Progenitor cell of endocrine pancreas (in vitro differentiated cells): ENCODE measurements at places on chromosomes 6 and 20. TPM values are rescaled to one million over a fixed set of nuclear protein-coding genes. Genes with fewer than 3 reads are reported as not detected.

DNA sequence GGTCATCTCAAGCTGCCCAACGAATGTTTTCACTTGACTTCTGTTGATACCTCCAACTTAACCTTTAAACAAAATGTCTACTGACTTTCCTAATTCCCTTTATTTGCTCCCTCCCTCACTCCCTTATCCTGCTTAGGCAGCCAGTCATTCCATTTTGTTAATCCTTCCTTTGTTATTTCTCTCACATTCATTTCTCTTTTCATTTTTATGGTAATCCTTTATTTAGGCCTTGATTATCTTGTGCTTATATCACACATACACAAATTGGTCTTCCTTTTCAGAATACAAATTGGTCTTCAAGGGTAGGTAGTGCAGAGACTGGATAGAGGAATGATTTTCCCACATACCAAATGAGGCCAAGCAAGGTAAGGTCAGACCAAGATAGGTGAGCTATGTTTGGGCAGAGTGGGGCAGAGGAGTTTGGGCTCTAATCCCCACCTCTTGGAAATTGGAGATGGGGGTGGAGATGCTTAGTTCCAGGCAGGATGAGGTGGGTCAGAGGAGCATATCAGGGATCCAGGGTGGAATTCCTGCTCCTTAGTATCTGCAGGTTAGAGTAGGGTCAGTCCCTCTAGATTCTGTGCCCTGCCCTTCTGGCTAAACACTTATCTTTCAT lies 2.0 kb upstream of the SPACA1 start:
- no peak overlapping the region for H3K4me3 ChIP-seq
- H3K4me1 ChIP-seq, result peaks cover 10% of the 10 kb centered on the region
- no peak overlapping the region for H3K27ac ChIP-seq
- H3K27me3 ChIP-seq, result no peaks in the 10 kb centered on the region
- no peak for DNase-seq

GRCh38 chr6:113461153-113461932 lies 395.8 kb upstream of the MARCKS start:
- no peaks in the 10 kb centered on the region for H3K36me3 ChIP-seq
- H3K27me3 ChIP-seq, result peaks cover 5% of the 10 kb centered on the region
- peaks cover 5% of the 10 kb centered on the region for H3K4me1 ChIP-seq
- H3K27ac ChIP-seq, result no peak overlapping the region
- no peak for DNase-seq

DNA sequence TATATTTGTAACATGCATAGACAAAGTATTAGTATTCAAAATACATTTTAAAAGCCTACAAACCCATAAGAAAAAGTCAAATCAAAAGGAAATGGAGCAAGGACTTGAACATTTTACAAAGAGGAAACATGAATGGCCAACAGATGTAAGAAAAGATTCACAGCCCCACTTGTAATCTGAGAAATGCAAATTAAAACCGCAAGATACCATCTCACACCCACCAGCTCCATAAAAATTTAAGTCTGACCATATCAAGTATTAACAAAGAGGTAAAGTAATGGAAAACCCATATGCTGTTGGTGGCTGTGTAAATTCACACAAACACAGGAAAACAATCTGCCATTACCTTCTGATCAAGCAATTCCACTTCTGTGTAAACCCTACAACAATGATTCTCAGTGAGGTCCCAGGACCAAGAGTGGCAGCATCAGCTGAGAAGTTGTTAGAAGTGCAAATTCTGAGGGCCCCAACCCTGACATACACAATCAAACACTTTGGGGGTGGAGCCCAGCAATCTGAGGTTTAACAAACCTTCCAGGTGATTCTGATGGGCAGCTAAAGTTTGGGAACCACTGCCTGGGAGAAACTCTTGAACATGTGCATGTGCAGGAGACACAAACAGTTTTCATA lies 30.9 kb downstream of the BCL2L1 start:
- peak overlapping the region; percentile 89 for H3K27ac ChIP-seq
- peaks cover 30% of the 10 kb centered on the region for H3K36me3 ChIP-seq
- H3K27me3 ChIP-seq, result no peaks in the 10 kb centered on the region
- no peak overlapping the region for H3K4me3 ChIP-seq
- H3K4me1 ChIP-seq, result peaks cover 28% of the 10 kb centered on the region

The RAD21L1 gene
- not detected in 2 replicates for total RNA-seq

The PABPC1L gene
- total RNA-seq, result 211 and 219 TPM in 2 replicates

DNA sequence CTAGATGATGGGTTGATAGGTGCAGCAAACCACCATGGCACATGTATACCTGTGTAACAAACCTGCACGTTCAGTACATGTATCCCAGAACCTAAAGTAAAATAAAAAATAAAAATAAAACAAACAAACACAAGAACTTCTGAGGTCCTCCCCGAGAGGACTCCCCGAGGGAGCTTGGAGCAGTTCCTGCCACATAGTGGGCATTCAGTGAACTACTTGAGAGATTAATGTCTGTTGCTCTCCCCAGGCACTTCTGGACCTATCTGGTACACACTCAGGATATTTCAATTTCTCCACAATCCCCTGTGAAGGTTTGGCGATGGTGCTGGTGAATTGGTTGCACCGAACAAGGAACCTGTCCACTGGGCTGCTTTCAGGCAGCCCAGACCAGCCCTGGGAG lies 311.2 kb downstream of the ESR1 start:
- H3K4me1 ChIP-seq, result no peaks in the 10 kb centered on the region
- no peaks in the 10 kb centered on the region for H3K27me3 ChIP-seq
- H3K4me3 ChIP-seq, result no peak overlapping the region
- peaks cover 6% of the 10 kb centered on the region for H3K36me3 ChIP-seq

DNA sequence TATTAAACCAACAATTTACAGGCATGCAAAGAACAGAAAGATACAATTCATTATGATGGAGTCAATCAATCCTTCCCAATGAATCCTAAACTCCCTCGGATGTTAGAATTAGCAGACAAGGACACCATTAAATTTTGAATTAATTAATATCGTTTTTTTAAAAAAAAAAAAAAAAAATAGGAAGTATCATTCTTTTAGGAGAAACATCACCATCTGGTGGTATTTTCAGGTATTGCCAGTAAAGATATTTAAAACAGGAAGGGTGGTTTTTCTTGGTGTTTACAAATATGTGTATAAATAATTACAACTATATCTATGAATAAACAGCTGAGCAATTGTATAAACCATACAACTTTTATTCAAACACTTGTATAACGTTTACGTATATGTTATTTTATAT lies 564.4 kb downstream of the HAO1 start:
- H3K27ac ChIP-seq, result no peak overlapping the region
- H3K27me3 ChIP-seq, result no peaks in the 10 kb centered on the region
- DNase-seq, result no peak
- no peaks in the 10 kb centered on the region for H3K36me3 ChIP-seq
- H3K4me1 ChIP-seq, result peaks cover 12% of the 10 kb centered on the region

The SMPDL3A gene
- 8.6 and 11.0 TPM in 2 replicates for total RNA-seq

- no peak for DNase-seq
- no peaks in the 10 kb centered on the region for H3K27me3 ChIP-seq
- no peaks in the 10 kb centered on the region for H3K4me1 ChIP-seq
- no peaks in the 10 kb centered on the region for H3K36me3 ChIP-seq
- no peak overlapping the region for H3K27ac ChIP-seq
Measured at GRCh38 chr20:21901470-21902275, 196.2 kb downstream of the PAX1 start.

DNA sequence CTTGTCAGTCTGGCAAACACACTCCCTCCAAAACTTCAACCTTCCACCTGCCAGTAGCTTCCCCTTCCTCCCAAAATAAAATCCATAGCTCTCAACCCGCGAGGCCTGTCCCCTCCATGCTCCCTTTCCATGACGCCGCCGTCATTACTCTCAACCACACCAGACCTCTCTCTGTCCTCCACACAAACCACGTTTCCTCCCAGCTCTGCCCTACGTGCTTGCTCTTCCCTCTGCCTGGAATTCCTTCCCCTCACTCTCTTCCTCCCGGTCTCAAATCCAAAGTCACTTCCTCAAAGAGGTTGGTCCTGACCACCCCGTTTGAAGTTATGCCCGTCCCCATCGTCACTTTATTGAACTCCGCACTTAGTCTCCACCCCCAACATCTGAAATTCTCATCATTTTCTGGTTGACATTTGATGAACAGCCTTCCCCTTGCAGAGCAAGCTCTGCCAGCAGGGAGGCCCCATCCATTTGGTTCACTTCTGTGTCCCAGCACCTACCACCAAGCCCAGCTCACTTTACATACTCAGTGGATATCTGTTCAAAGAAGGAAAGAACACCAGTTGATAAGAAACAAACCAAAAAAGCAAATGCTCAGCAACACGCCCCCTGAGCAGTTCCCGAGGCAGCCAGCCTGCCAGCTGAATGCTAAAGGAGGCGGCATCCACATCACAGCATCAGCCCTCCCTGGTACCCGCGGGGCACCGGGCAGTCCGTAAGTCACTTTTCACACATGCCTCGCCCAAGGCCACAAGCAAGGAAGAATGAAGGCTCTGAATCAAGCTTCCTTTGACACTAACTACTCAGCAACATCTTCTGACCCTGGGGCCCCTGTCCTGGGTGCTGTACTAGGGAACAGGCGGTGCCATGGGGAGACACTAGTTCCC lies 125.0 kb downstream of the NFATC2 start:
- H3K36me3 ChIP-seq, result peaks cover 7% of the 10 kb centered on the region
- peaks cover 4% of the 10 kb centered on the region for H3K4me1 ChIP-seq
- no peak overlapping the region for H3K27ac ChIP-seq
- DNase-seq, result no peak
- H3K4me3 ChIP-seq, result no peak overlapping the region

DNA sequence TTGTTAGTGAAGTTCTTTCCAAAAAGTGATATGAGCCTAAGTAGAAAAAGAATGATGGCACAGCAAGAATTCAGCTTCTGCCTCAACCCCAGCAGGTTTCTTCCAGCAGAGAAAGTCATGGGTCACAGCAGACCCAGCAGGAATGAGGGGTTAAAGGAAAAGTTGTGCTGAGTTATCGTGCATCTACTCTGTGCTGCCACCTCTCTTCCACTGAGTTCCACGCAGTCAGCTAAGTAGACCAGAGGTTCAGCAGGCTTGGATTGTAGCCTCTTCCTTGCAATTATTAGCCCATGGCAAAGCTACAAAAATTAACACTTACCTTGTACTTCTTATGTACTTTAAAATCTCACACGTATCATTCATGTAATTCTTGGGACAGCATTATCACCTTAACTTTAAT lies 510.8 kb downstream of the PTPRT start:
- H3K27ac ChIP-seq, result no peak overlapping the region
- no peak for DNase-seq
- peaks cover 19% of the 10 kb centered on the region for H3K36me3 ChIP-seq
- peaks cover 8% of the 10 kb centered on the region for H3K27me3 ChIP-seq
- peaks cover 20% of the 10 kb centered on the region for H3K4me1 ChIP-seq

DNA sequence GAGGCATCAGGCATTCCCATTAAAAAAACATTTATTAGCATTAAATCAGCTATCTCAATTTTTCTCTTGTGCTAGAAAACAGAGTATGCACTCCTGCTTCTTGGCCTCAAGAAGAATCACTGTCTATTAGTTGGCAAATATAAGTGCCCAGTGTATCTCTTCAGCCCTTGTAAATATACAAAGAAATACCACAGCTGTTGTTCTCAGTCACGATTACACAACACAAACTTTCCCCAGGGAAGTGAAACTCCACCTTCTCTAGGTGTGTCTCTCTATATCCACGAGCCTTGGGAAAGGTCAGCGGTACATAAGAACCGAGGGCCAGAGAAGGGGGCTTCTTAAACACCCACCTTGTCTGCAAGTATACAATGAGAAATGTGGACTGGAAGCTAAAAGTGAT lies 194.7 kb downstream of the PKHD1 start:
- no peak for DNase-seq
- no peaks in the 10 kb centered on the region for H3K36me3 ChIP-seq
- H3K27ac ChIP-seq, result no peak overlapping the region
- H3K4me3 ChIP-seq, result no peak overlapping the region
- H3K27me3 ChIP-seq, result no peaks in the 10 kb centered on the region

- H3K4me1 ChIP-seq, result peaks cover 1% of the 10 kb centered on the region
- H3K27me3 ChIP-seq, result peaks cover 15% of the 10 kb centered on the region
- no peak overlapping the region for H3K27ac ChIP-seq
Measured at GRCh38 chr6:170102038-170102437, 188.8 kb downstream of the DLL1 start.

The MEI4 gene
- 1.9 and 2.6 TPM in 2 replicates for total RNA-seq

GRCh38 chr20:3515379-3516170 lies 44.8 kb downstream of the ATRN start:
- H3K27me3 ChIP-seq, result no peaks in the 10 kb centered on the region
- H3K36me3 ChIP-seq, result peaks cover 21% of the 10 kb centered on the region
- H3K4me3 ChIP-seq, result no peak overlapping the region
- H3K4me1 ChIP-seq, result peaks cover 27% of the 10 kb centered on the region
- peak overlapping the region; percentile 84 for H3K27ac ChIP-seq
- DNase-seq, result no peak

The HDGFL1 gene
- not detected in 2 replicates for total RNA-seq

The SLC17A2 gene
- total RNA-seq, result not detected in 2 replicates

DNA sequence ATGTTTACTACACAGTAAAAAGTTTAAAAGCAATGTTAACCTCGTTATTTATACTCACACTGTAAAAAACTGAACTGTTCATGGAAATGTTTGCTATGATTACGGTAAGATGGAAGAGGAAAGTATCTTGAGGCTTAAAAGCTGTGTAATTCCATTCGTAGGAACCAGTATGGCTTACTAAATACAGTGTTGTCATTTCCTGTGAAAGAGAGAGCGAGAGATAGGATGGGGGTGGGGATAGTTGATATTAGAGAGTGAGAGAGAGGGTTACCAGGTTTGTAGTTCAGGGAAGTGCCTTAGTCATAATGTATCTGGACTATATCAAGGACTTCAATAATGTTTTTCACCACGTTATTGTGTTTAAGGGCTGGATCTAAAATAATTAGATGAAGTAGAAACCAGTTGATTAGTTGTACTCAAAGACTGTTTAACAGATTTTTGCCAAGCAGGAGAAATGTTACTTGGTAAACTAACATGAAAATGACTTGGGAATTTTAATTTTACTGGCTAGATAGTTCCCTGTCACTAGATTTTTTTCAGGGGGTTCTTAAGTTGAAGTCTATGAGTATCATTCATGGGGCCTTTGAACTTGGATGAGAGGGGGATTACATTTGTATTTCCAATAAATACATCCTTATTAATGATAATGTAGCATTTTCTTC lies 30.4 kb downstream of the AFDN start:
- DNase-seq, result no peak
- H3K27me3 ChIP-seq, result no peaks in the 10 kb centered on the region
- H3K27ac ChIP-seq, result peak overlapping the region; percentile 67
- H3K4me3 ChIP-seq, result no peak overlapping the region

The EYS gene
- 0.44 and 0.46 TPM in 2 replicates for total RNA-seq

The SOX4 gene
- 274 and 293 TPM in 2 replicates for total RNA-seq
